ENCODE measurements at places on chromosomes 12 and 14.

- DNase-seq, result no peak
These were observed 184.9 kb downstream of the NRXN3 start for GRCh38 chr14:78355109-78355508.

DNA sequence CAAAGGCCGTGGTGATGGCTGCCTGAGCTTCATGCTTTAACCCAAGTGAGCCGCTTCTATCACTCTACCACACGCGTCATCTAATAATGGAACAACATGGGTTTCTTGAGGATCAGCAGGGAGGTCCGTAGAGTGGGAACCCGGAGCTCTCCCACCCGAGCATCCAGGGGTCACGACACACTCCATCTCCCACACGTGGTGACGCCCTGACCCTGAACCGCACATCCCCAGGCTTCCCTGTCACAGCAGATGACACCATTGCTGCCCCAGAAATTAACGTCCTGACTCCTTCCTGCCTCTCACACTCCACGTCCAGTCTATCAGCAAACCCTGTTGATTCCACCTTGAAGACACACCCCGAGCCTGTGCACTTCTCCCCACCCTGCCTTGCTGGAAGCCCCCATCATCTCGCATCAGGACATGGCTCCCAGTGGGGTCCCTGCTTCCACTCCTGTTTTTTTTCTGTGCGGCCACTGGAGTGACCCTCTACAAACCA, 163.2 kb downstream of the PIWIL1 start:
- no peak for DNase-seq

- DNase-seq, result no peak
These were observed 305.4 kb downstream of the BMP4 start for GRCh38 chr14:53651096-53651740.

- no peak for DNase-seq
These were observed 35.7 kb downstream of the DNM1L start for GRCh38 chr12:32714772-32715171.

DNA sequence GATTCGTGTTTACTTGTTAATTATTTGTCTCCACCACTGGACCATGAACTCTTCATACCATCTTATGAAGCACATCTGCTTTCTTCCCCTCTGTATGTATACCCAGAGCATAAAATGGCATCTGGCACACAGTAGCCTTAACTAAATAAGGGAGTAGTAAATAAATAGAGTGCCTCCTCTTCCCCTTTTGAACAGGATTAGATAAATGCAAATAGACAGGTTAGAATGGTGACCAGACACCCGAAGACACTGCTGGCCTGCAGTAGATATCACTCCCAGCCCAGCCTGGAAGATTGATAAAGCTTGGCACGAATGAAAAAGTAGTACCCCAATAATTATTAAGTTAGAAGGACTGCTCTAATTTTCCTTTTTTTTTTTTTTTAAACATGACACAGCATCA, 6.9 kb downstream of the GALNT4 start:
- no peak for DNase-seq

DNA sequence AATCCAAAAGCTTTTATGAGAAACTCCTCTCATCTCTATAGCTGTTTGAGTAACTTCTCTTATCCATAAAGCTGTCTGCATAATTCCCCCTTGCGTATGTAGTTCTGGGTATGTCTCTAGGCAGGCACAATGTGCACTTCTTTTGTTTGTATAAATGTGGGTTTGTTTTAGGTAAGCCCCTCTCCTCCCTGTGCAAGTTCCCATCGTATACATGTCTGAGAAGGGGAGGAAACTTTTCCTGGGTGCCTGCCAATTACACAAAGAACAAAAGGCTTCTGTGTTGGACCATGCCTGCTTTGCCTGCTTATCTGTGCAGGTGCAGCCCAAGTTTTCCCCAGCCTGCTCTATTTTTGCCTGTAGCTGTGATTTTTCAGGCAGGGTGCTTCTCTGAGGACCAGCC, 96.7 kb downstream of the CCER1 start:
- no peak for DNase-seq

DNA sequence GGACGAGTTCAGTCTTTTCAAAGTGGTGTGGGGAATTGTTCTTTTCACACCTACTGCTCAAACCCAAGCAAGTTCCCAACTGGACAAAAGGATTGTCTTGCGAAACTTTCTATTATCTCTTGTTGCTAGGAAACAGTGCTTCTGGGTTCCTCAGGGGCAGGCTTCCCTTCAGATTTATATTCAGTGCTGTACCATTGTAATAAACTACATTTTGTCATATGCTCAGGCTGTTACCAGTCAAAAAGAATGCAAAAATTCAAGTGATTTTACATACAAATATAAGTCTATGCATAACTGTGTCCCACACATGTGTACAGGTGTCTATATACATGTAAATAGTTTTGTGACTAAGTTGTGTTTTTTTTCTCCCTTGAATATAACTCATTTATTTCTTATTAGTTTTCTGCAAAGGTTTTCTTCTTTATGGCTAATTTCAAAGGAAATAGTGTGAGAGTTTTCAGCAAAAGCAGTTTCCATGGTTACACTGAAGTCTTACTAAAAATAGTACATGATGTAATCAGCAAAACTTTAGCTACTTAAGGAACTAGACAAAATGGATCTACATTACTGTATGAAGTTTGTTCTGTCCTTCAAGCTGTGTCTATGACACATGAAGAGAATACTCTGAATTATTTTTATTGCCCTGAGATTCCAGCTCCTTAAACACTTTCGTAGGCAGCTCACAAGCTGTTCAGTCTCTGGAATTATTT, 430.2 kb upstream of the TMPO start:
- no peak for DNase-seq

GRCh38 chr12:124686370-124687173, 119.2 kb upstream of the NCOR2 start:
- no peak for DNase-seq

DNA sequence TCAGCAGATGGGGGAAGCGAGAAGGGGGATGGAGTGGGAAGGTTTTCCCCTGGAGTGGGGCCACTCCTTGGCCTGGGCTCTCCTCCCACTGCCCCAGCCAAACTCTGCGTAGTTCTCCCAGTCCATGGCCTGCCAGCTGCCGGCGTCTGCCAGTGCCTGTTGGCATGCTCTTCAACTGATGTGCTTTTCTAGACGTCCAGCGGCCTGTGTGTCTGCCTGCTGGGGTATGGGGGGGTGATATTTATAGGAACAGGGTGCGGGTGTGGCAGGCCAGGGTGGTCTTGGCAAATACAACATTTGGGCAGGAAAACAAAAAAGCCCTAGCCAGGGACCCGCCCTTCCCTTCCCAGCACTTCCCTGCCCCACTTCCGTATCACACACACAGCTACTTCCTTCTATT, 786.3 kb upstream of the NOVA1 start:
- no peak for DNase-seq

GRCh38 chr14:69137843-69138535, 14.9 kb downstream of the DCAF5 start:
- no peak for DNase-seq

DNA sequence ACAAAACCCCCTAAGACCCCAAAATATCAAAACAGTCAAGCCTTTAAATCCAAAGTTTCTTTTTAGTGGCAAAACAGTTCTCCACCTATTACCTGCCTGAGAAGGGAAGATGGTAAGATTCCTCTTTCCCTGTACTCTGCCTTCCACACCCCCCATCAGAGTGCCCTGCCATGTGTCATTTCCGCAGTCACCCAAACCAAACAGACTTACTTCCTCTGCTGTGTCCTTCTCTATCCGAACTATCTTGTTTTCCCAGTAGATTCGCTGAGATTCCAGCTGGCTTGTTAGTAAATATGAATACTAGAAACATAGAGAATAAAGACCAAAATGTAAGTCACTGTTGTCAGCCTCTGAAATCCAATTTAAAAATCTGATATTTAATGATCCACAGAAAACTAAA, 30.4 kb downstream of the BRAP start:
- DNase-seq, result no peak

DNA sequence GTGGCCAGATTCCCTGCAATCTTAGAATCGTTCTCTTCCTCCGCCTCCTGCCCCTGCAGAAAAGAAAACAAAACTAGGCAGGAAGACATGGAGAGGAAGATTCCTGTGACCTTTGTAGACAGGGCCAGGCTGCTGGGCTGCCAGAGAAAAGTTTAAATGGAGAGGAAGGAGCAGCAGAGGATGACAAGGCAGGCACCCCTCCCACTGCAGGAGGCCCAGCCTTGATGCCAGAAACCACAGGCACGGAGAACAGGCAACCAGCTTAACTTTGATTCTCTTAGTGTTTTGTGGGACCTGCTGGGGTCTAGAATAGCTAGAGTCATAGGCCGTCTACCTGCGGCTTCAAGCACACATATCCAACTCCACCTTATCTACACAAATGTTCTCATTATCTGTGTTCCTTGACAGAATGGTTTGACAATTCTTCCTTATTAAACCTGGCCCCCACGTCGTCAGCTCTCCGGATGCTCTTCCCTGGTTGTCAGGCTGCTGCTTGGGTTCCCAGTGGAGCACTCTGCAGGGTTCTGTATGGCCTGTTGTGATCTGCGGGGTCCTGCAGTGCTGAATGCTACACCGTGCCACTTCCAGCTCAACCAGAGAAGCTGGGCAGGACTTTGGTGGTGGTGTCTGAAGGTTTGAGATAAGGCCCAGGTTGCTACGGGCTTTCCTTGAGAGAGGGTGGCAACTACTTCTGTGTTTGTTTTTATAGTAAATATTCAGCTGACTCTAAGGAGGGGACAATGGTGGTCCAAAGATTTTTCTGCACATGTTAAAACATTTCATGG, 609.5 kb downstream of the AACS start:
- no peak for DNase-seq

- DNase-seq, result no peak
These were observed 20.4 kb downstream of the DLK1 start for GRCh38 chr14:100747021-100747586.

DNA sequence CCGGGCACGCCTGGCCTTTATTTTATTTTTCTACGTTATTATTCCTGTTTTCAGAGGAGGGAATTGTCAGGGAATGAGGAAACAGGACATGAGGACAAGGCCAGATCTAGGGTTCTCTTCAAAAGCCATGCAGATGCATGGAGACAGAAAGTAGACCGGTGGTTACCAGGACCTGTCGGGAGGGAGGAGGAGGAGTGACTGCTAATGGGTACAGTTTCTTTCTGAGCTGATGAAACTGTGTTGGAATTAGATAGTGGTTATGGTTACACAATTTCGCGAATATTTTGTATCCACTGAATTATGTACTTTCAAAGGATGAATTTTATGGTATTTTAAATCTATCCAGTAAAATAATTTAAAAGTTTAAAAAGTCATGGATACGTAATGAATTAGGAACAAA, 11.3 kb downstream of the ZNF839 start:
- DNase-seq, result no peak

DNA sequence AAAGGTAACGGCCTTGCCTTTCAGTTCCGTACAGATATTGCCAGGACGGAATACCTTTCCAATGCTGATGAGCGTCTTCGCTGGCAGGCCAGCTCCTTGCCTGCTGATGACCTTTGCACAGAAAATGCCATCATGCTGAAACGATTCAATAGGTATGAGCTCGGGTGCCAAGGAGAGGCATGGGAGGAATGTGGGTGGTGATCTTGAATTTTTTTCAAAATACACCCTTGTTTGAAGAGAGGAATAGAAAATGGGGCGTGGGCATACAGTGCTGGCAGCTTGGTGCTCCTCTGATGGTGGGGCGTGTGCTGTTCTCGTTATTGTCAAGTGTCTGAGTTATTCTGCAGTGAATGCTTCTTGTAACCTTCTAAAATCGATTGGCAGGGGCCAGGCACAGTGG, 52.5 kb downstream of the HSP90AA1 start:
- DNase-seq, result no peak

GRCh38 chr12:4420138-4420670, 25.4 kb downstream of the FGF6 start:
- DNase-seq, result no peak

DNA sequence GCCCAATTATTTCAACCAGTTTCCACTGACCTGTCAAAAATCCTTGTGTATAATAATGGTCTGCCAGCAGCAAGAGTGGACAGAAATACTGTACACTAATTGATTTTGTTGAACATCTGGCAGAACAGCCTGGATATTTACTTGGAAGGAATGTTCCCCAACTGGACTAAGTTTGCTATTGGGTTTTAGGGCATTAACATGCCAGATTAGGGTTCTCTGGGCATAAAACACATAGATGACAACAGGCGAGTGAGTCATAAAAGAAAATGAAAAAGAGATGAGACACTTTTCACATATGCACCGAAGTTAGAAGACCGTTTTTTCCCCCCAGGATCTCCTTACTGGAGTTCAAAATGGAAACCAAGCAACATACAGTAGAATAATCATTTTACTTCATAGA, 236.3 kb upstream of the NAV3 start:
- no peak for DNase-seq

- peak; percentile 64 for DNase-seq
These were observed 62.4 kb downstream of the ADCK1 start for GRCh38 chr14:77862154-77862786.

DNA sequence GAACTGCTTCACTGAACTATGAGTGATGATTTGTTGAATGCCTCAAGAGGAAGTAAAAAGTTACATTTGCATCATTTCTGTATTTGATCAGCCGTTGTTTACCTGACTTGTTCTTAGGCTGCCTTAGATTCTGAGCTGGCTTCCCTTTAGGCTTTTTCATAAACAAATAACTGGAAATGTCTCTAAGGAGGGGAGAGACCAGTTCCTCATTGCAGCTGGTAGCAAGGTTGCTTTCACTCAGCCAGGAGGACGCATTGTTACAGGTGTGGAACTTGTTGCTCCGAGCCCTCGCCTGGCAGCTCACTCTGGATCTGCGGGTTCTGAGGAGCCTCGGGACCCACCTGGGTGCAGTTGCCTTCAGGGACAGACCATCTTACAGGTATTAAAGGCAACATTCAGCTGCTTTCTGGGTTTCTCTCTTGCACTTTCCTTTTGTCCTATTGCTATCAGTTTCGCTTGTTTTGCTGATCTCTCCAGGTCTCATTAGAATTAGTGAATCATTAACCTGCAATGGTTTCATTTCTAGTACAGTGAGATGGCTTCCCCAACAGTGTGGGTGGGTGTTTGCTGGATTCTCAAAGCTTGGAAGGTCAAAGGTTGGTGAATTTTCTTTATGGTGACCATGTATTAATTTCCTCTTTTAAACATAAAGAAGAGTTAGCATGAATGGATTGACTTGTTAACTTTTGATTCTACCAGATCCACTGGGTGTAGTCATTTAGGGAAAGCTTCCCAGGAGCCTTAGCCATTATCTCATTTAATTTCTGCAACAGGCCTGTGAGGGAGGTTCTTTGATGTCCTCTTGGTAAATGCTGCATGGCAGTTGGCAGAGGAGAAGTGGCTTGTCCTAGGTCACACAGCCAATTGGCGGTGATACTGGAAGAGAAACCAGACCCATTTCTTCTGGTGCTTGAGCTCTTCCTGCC, at the start of gene PLEKHG7:
PLEKHG7 (plus strand) TSS at position 236 of the 926 bp plus-strand sequence. CDS start 3,643 bp downstream, outside the sequence.
- no peak for DNase-seq

GRCh38 chr12:47321436-47321835, 241.7 kb upstream of the AMIGO2 start:
- no peak for DNase-seq

- DNase-seq, result no peak
These were observed 55.3 kb downstream of the ISCA2 start for GRCh38 chr14:74548881-74549280.

GRCh38 chr12:124848621-124849380, 14.9 kb downstream of the SCARB1 start:
- no peak for DNase-seq

Measured in CD4-positive, alpha-beta T cell (primary cell).